ENCODE measurements at places on chromosomes 16 and 17.

GRCh38 chr16:67919622-67920221, 11.9 kb downstream of the CTRL start:
- no peak for DNase-seq

DNA sequence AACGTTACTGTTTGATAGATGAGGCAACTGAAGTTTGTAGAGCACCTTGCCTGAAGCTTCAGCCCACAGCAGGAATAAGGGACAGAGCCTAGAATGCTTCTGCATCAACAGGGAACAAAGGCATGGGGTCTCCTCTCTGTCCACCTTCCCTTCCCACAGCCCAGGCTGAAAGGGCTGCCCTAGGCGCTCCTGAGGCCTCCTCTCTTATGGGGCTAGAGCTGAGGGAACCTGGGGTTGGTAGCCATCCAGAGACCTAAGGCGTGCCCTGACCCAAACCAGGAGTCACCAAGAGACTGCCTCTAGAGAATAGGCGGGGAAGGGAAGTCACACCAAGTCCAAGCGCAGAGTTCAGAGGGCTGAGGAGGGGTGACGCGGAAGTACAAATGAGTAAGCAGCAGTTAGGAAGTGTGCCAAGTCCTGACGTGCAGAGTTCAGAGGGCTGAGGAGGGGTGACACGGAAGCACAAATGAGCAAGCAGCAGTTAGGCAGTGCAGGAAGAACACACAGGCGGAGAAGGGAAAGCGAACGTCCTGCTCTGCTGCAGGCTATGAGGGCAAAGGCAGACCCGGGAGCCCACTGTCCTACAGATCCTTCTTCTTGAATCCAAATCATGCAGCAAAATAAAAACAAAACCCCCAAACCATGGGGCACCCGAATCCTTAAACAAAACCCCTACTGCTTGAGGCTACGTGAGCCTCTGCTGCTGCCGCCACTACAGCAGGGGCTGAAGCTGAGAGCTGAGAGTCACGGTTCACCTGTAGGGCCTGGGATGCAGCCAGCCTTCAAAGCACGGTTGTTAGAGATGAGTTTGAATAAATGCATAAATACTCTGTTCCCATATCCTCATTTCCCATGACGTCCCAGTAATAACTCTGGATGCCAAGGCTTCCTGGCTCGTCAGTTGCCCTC, 2.7 kb upstream of the SPG7 start:
- no peak for DNase-seq

- peak; percentile 73 for DNase-seq
Observed at GRCh38 chr16:4217204-4218131, 24.4 kb downstream of the SRL start.

- DNase-seq: no peak
Observed at GRCh38 chr17:79907217-79907715, 68.0 kb upstream of the CBX4 start.

- DNase-seq: no peak
Observed at GRCh38 chr17:40251576-40251975, 32.5 kb downstream of the WIPF2 start.

DNA sequence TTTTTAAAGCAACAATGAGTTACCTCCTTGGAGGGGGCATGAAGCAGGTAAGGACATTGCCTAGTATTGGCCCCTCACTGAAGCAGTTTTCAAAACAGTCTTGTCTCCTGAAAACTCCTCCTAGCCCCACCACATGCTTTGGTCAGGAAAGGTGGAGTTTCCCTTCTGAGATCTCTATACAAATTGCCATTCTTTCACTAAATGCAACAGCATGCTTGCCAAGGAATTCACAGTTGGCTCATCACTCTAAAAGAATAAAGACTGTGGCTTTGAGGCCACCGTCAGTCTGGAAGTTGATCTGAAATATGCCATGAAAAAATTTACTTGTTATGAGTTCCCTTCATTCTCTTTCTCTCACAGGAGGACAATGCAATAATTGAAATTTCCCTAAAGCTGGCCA, 4.2 kb downstream of the TTC19 start:
- no peak for DNase-seq

GRCh38 chr17:55334881-55335540, 70.3 kb downstream of the HLF start:
- no peak for DNase-seq

All from urinary bladder (tissue), 4 donors.